ENCODE measurements at places on chromosomes 1 and 21.

DNA sequence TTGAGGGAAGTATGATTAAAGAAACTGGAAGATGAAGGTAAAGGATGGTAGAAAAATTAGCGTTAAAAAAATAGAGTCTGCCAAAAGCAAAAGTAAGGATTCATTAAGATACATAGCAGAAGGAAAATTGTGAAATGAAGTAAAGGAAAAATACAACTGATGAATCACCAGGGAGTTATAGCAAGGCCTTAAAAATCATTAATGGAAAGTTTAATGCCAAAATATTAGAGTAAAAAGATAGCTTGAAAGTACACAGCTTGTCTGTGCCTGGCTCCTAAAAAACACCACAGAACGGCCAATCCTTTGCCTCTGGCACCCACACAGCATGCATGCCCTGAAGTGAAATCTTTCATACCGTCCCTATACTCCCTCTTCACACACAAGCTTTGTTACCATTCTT lies 66.9 kb upstream of the APOBEC4 start:
- no peak for DNase-seq

DNA sequence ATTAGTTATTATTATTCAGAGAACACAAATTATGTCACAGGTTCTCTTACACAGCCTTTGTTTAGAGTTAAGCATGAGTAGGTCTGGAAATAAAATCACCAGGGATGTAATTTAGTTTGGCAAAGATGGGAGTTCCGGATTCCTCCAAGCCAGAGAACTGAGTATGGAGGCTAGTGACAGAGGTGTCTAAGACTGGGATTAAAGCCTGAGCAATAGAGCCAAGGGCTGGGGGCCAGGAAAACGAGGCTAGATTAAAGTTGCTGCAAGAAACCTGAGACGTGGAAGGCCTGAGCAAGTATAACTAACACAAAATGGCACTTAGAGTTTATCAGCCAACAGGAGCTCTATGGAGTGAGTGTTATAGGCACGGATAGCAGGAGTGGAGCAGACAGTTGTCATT lies 381.6 kb downstream of the SRGAP2C start:
- no peak for DNase-seq

- DNase-seq: no peak
Measured at GRCh38 chr1:95876276-95876675, 642.3 kb downstream of the RWDD3 start.

GRCh38 chr1:43625063-43625780 lies 24.7 kb upstream of the KDM4A start:
- no peak for DNase-seq

DNA sequence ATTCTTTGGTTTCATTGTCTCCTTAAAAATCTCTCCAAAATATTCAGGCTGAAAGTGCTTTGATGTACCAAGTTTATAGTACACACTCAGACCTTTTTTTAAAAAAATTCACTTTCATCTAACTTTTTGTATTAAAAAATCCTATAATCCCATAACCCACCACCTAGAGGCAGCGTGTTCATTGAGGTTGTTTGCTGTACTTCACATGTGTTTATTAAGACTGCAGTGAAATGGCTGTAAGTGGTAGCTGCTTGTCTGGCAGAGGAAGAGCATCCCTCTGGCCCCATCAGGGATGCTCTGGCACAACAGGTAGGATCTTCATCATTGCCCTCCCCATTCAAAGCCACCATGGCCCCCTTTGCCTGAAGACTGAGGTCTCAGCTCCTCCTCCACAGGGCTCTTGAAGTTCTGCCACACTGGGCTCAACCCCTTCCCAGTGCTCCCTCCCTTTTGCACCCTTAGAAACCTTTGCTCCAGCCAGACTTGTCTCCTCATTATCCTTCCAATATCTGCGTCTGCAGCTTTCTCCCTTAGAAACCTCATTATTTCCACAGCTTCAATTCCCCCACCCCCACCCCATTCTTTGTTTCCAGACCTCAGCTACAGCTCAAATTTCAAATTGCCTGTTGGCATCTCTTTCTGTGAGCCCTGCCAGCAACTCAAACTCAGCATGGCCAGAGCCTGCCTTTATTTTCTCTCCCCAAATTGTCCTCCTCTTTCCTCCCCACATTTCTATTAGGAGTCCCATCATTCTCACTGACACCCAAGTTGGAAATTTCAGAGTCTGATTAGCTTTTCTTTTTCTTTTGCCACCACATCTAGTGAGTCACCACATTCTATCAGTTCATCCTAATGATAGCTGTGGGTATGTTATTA lies 369.6 kb upstream of the USP24 start:
- DNase-seq: no peak

DNA sequence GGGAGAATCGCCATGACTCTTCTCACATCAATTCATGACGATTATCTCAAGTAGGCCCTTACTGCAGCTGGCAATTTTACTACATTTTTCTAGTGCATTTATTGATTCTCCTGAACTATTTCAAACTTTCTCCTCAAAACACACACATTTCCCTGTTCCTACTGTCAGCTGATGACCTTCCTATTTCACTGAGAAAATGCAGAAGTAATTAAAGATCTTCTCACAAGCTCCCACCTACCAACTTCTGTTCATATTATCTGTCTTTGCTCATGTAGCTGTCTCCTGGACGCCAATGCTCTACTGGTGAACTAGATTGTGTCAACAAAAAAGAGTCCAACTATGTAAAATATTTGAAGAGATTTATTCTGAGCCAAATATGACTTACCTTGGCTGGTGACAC lies 36.4 kb upstream of the FASLG start:
- no peak for DNase-seq

- DNase-seq: peak; percentile 55
Measured at GRCh38 chr1:32321712-32322291, 14.2 kb downstream of the MARCKSL1 start.

- DNase-seq: no peak
Measured at GRCh38 chr1:232367293-232367692, 262.6 kb downstream of the SIPA1L2 start.

- DNase-seq: no peak
Measured at GRCh38 chr1:62637392-62638105, 40.2 kb downstream of the ANGPTL3 start.

DNA sequence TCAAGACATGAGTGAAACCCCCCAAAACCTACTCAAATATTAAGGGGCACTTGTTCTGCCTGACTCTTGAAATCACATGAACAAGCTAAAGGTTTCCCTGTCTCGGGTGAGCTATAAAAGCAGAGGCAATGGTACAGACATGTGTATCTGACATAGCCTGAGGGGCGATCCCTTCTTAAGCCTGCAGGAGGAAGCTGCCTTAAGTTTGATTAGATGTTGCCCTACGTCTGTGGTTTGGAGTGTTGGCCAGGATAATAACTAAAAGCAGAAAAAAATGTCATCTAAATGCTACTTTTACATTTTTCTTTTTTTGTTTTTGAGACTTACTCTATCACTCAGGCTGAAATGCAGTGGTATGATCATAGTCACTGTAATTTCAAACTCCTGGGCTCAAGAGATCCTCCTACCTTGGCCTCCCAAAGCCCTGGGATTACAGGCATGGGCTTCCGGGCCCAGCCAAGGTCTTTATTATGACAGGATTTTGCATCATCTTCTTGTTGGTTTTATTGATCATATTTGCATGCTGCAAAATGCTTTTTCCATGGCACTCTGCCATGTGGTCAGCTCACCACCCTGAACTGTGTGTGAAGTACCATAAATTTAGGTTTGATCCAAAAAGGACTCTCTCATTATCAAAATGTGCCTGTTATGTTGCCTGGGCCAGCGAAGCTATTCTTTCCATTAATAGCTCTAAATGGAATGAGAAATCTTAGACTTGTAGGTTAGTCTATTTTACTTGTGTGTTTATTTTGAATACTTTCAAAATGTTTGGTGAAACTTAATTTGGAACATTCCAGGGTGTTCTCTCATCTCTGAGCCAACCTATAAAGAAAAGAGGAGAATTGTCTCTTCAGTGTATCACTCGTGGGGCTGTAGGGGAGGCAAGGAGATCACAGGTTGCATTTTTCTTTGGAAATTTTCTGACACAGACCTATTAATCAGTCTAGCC lies 15.0 kb upstream of the HMGN1 start:
- no peak for DNase-seq

DNA sequence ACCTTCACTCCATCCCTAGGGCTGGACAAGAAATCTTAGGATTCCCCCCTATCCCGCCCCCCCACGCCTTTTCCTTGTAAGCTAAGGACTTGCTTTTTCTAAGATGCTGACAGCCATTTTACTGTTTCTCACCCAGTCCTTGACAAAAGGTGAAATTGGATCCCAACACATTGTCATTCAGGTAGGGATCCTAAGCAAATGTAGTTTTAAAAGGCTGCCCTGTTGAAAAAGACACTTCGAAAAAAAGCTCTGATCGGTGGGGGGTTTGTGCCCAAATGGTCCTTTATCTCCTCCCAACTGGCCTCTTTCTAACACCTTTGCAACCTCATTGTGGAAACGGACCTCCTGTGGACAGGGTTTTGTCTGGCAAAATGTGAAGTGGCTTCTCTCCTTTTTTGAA lies 2.9 kb downstream of the CACHD1 start:
- no peak for DNase-seq

DNA sequence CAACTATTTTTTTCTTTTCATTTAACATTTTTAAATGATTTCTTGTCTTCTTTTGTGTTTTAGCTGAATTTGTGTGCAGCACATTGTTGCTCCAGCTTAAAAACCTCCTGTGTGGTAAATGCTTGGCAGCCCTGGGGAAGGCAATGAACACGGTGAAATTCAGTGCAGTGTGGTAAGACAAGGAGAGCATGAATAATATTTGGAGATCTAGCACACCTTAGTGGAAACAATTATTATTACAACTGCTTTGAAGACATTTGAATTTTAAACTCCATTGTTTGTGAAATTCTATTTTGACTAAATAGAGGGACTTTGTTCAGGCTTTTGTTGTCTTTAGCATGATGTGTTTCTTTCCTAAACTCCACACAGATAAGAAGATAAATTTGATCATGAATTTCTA lies 242.6 kb upstream of the CXADR start:
- no peak for DNase-seq

- DNase-seq: no peak
Measured at GRCh38 chr1:154460695-154461260, 41.2 kb upstream of the TDRD10 start.

GRCh38 chr1:156908955-156909354 lies 11.5 kb upstream of the LRRC71 start:
- DNase-seq: no peak

GRCh38 chr1:157540160-157540748 lies 12.1 kb downstream of the FCRL5 start:
- DNase-seq: no peak
